A172 (cell line): ENCODE measurements at places on chromosomes 7 and 10.

- DNase-seq: no peak
Observed at GRCh38 chr7:129782818-129783583, 169.8 kb downstream of the UBE2H start.

DNA sequence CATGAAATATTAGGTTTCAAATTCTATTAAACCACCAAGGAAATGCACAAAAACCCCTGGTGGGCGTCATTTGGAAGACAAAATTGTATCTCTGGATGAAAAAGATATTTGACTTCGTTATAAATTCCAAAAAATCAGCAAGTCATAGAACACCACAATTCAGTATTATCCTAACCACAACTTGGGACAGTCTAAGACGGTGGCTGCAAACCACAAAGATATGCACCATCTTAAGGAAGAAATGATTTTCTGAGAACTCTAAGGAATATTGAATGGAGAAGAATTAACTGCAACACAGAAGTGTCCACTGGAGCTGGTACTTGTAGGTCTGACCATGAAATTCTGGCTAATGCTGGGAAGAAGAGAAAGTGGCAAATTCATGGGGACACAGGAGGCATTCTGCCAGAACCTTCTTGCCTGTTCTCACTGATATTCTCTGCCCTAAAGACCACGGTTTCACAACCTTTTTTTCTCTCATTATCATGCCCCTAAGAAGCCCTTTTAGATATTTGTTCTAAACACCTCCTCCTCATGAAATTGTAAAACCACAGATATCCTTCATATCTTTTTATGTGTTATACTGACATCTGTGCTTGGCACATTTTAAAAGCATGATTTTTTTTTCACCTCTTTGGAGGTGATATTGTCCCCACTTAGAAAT is 92.9 kb downstream of the SFMBT2 start:
- DNase-seq: no peak

DNA sequence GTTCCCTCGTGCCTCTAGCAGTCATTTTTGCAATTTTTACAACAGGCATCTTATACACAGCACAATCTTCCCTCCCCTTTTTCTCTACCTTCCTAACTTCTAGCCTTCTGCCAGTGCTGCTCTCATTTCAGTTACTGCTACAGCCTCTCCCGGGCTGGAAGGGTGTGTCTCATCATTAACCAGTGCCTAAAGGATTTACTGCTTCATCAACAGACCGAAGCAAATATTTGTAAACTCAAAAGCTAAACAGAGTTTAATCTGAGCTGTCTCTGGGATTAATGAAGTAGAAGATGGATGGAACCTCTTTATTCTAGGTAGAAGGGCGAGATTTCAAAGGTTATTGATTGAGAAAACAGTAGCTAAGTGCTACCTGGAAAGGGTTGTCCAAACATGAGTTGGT is 94.3 kb downstream of the PRPF18 start:
- no peak for DNase-seq

- no peak for DNase-seq
Observed at GRCh38 chr10:6558272-6558671, 21.8 kb downstream of the PRKCQ start.

GRCh38 chr7:139582671-139583155 is 59.2 kb downstream of the CLEC2L start:
- DNase-seq: no peak

- no peak for DNase-seq
Observed at GRCh38 chr10:56028298-56029132, 332.5 kb downstream of the ZWINT start.

DNA sequence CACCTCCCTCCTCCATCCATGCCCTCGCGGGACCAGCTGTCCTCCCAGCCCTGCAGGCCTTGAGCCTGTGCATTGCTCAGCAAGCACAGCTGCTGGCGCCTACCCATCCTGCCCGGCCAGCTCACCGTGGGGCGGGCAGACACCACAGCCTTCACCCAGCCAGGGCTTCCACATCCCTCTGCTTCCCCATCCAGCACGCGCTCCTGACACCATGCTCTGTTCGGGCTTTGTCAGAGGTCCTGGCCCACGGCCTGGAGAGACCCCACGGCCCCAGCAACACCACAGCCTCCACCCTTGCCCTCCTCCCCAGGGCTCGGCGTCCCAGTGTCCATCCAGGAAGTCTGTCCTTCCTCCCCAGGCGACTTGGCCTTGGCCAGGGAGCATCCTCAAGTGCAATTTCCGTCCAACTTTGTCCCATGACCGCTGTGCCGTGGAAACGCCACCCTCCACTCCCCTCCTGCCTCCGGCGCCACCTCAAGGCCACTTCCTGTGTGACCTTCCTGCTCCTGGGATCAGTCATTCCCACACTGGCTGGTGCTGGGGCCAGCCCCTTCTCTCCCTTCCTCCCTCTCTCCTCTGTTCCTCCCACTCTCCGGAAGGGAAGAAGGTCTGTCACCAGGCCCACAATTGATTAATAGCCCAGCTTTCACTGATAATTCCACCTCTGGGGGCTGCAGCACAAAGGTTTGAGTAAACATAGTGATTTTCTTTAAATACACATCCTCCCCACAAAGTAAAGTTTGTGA is 71.5 kb upstream of the SMNDC1 start:
- DNase-seq: peak; percentile 85

DNA sequence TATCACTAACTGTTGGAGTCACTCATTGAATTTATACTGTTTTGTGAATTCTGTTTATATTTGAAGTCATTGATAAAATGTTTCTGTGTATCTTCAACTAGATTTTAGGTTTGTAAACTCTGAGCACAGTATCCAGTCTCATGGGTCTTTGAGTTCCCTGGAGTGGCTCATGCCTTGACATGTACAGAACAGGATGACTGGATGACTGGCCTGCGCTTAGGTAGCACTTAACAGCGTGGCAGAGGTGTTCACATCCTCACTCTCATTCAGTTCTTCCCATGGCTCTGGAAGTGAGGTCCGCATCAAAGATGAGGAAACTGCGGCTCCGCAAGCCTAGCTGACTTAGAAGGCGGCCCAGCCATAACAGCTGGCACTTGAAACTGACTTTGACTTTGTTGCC is 576.9 kb downstream of the SUGCT start:
- DNase-seq: no peak

DNA sequence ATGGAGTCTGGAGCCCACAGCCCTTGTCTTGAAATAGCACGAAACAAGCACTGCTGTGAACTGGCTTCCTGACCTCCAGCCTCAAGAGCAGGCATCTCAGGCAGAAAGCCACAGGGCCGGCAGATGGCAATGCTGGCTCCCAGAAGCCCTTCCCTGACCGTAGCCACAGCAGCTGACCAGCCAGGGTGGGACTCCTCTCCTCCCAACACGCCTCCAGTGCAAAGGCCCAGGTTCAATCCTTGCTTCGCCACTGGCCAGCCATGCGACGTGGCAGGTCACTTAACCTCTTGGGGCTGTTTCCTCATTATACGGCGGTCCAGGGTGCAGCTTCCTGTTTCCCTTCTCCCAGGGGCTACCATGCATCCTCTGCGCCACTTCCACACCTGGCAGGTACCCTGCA is 12.8 kb downstream of the PRKAG2 start:
- no peak for DNase-seq

DNA sequence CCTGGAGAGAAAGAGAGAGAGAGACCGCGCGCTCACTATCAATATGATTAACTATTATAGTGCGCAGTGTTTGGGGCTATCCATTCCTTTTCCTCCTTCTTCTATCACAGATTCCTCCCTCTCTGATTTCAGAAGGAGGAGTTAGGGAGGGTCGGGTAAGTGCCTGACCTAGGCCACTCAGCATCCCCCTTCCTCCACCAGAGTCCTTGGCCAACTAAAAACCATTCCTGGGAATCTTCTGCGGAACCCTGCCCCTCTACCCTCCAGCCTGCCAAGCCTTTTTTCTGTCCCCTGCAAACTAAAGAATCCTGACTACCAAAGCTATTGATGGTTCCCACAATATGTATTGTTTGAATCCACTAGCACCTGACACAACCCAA is 256.2 kb upstream of the NFE2L3 start:
- DNase-seq: no peak

- DNase-seq: no peak
Observed at GRCh38 chr10:103947799-103948516, 19.0 kb upstream of the SLK start.

GRCh38 chr10:104831272-104831671 is 190.2 kb downstream of the SORCS3 start:
- no peak for DNase-seq
